ENCODE measurements at places on chromosomes 2 and 18. TPM values are rescaled to one million over a fixed set of nuclear protein-coding genes. Genes with fewer than 3 reads are reported as not detected.

RMND5A gene
- 67.7 TPM for total RNA-seq

CCDC150 gene
- total RNA-seq, result 9.8 TPM

ALPI gene
- not detected for total RNA-seq

GBX2 gene
- total RNA-seq, result not detected

TPO gene
- 0.74 TPM for total RNA-seq

CTDP1 gene
- total RNA-seq, result 10.1 TPM

ST3GAL5 gene
- 59.4 TPM for total RNA-seq

DNA sequence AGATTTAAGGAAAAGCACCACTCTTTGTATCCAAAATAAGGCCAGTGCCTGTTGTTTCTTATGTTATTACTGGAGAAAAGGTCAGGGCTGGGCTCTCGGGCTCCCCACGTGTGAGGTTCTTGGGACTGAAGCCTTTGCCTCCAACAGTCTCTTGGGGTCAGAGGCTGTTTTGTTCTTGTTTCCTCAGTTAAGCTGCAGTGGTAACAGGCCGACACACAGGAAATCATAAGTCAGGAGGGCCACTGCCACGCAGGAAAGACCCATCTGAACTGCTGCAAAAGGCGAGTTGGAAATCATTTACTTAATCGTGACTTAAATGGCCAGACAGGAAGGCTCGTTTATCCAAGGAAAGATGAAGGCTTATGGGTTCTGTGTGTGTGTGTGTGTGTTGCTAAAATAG lies 30.3 kb upstream of the IL37 start:
- DNase-seq, result no peak

GRCh38 chr2:78890935-78891334 lies 134.6 kb upstream of the REG3G start:
- DNase-seq, result no peak

- DNase-seq, result no peak
These were observed 95.0 kb upstream of the LDAH start for GRCh38 chr2:20917719-20918572.
